ENCODE measurements at places on chromosomes 5 and 9.
A peak's percentile ranks its signal among the peaks of the same experiment; 100 is the strongest.

- DNase-seq: no peak
Measured at GRCh38 chr5:171226864-171227263, 82.2 kb upstream of the TLX3 start.

DNA sequence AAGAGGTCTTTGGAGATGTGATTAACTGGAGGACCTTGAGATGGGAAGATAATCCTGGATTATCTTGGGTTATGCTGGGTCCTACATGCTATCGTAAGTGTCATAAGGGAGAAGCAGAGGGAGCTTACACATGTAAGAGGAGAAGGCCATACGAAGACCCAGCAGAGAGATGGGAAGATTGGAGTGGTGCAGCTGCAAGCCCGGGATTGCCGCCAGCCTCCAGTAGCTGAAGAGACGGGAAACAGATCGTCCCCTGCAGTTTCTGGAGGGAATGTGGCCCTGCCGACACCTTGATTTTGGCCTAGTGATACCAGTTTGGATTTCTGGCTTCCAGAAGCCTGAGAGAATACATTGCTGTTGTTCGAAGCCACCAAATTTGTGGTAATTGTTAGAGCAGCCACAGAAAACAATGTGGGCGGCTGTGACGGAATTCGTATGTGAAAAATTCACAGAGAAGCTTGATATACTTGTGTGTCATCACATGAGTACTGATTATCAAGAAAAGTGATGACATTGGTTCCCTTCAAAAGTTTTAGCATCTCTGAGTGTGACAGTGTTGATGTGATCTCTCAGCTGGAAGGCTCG, 86.9 kb downstream of the CYFIP2 start:
- DNase-seq: no peak

DNA sequence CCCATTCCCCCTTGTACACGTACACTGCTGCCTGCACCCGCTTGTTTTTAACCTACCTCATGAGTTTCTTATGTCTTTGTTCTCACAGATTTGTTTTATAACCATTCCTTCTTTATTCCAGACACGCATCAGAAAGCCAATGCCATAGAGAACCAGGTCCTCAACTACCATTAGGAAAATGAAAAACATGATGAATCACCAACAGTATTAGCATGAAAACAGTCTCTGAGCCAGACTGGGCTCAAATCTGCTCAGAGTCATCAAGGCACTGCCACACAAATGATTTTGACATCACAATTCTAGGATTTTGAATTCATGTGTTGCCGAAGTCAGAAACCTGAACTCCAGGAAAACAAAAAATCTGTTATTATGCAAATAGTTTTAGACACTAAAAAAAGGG, 394.1 kb upstream of the GRIA1 start:
- no peak for DNase-seq

- no peak for DNase-seq
Measured at GRCh38 chr9:107737987-107738743, 248.6 kb upstream of the KLF4 start.

GRCh38 chr5:56310711-56311204, 77.6 kb upstream of the ANKRD55 start:
- no peak for DNase-seq

DNA sequence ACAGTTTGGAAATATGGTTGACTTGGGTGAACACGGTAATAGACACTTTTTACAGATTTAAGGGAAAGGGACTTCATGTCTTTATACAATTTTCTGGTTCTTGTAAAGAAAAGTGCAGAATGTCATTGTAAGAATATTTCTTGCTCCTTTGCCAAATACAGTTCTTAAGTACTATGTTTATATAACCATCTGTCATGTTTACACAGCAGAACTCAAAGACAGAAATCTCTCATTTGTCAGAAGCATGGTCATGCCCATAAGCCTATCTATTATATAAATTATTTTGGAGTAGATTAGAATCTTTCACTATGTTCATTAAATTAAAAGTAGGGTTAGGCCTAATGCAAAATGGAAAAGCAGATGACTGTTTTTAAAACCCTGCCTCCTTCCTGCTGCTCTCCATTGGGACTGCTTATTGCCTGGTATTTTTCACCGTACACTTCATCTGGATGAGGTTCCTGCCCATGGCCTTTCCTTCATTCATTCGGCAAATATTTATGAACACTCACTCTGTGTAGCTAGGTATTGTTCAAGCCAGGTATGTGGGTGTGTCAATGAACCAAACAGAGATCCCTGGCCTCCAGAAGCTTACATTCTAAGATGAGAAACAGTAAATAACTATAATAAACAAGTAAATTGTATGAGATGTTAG, 558.1 kb downstream of the NR2F1-AS1 start:
- DNase-seq: no peak

GRCh38 chr5:28190011-28190410, 1151.6 kb upstream of the CDH9 start:
- DNase-seq: no peak

GRCh38 chr9:33346564-33346963, 55.8 kb downstream of the AQP7 start:
- DNase-seq: no peak

DNA sequence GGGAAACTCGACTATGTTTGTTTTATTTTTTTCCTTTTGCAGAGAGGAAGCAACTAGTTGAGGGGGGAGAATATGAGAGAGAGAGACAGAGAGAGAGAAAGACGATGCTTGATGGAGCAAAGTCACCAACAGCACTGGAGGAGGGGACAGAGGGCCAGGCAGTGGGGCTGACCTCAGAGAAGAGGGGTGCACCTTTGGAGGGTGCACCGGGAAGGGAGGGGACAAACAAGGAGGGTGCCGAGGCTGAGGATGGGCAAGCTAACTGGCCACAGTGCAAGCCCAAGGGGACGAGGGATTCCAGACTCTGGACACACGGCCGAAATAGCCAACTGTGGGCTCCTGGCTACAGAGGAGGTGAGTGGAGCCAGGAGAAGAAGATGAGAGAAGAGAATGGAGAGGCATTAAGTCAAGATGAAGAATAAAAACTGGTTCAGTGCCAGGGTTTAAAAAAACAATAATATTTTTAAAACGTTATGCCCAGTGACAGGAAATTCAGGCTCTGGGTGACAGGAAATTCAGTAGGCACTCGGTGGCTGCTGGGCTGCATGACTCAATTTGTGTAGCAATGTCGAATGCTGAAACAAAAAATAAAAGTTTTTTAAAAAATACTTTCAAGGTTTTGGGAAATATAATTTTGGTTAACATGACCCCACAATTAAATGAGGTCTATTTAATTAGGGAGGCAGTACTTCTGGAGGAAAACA, 13.3 kb upstream of the GLRX start:
- DNase-seq: no peak

DNA sequence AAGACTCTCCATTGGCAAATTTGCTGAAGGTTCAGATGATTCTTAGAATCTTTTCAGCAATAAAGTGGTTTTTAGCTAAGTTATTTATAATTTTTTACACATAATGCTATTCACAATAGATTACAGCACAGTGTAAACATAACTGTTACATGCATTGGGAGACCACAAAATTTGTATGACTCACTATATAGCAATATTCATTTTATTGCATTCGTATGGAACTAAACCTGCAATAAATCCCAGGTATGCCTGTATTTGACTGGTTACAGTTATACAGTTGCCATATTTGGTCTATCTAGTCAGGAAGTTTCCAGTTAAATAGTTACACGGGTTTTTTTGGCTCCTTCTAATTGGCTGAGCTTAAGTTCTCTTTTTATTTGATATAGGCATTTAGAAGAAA, 220.8 kb downstream of the MRPS30 start:
- no peak for DNase-seq

DNA sequence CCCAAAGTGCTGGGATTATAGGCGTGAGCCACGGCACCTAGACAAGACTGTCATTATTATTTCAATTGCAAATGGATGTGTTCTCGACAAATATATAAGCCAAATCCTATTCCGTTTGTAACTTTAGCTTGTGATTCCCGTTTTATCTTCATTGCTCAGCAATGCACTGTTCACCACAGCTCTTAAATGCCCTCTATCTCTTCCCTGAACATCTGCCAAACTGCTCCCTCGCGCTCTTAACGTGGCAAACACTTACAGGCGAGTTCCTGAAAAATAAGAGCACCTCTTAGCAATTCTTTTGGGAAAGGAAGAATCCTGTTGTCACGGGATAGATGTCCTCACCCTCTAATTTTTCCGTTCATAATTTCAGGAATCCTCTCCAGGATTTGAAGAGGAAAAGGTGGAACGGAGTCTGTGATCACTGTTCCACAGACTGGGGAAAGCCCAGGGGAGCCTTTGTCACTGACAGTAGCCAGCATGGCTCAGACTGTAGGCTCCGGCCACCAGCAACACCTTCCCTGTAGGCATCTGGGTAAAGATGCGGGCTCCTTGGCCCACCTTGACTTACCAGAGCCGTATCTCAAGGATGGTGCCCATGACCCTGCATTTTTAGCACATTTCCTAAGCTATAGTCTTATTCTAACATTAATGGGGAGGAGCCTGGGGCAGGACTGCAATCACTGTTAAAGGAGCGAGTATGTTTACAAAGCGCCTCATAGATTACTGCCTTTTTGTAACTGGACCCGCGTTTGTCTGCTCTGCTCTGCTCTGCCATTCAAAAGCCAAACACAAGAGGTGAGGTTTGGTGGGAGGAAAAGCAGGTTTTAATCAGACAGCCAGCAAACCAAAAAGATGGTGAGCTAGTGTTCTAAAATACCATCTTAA, 20.2 kb upstream of the GNPDA1 start:
- DNase-seq: no peak

- no peak for DNase-seq
Measured at GRCh38 chr9:135163023-135163780, 75.7 kb downstream of the OLFM1 start.

- peak; percentile 52 for DNase-seq
Measured at GRCh38 chr9:99235926-99236634, 14.0 kb downstream of the SEC61B start.

- no peak for DNase-seq
Measured at GRCh38 chr9:87701931-87702421, 23.9 kb upstream of the CTSL start.

DNA sequence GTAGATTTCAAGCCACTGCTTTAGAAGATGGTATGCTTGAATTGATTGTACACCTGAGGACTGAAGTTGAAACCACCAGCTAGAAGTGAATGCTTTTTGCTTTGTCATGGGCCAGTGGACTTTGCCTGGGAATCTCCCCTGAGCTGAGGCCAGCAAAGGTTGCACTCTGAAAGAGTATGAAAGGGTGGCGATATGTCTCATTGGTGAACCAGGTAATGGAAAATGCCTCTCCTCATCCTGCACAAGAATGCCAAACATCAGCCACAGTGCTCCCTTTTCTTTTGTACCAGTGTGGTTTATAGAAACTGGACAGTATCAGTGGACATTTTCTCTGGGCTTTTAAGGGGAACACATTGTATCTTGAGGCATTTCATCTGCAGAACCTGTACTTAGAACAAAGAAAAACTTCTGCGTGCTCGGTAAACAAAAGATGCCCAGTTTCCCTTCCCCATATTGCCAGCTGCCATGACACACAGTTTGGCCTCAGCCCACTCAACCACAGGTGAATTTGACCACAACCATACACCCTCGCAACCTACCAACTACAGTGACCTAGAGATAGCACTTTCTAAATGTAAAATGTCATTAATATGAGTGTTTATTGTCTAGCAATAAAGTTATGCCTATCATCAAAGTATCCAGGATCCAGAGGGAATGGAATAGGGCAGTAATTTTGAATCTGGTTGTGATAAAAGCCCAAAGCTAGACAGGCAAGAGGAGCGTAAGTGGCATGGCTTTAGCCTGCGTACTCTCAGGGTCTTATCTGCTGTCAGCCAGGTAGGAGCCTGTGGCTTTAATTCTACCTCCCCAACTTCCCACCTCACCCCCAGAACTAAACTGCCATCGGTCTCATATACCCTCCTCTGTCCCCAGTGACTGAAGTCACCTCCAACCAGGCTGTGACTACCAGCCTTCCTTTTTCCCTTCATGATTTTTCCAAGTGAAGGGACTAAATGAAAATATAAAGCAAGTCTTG, 79.5 kb upstream of the LHFPL2 start:
- DNase-seq: peak; percentile 69

DNA sequence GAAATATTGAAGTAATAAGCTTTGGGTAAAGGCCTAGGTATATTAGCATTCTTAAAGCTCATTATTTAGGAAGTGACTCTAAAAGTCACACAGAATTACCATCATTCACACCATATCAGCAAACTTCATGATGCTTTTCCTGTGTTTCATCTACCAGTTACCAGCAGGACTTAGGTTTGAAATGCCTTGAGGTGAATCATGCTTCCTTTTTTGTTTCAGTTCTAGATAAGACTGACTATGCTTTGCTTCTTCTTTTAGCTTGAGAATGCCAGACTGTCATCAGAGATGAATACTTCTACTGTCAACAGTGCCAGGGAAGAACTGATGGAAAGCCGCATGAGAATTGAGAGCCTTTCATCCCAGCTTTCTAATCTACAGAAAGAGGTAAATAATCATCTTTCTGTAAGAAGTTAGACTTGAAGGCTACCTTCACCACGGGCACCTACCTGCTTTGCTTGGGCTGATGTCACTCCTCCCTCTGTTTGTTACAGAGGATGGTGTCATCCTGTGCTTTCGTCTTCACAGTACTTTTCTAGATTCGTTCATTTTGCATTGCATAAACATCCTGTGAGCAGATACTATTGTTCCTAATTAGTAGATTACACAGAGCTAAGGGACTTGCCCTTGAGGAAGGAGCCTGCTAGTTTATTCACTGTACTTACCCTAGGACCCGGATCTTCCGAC, 34.7 kb downstream of the LMNB1 start:
- peak; percentile 20 for DNase-seq

GRCh38 chr5:143311428-143311827, 92.1 kb downstream of the NR3C1 start:
- DNase-seq: no peak

DNA sequence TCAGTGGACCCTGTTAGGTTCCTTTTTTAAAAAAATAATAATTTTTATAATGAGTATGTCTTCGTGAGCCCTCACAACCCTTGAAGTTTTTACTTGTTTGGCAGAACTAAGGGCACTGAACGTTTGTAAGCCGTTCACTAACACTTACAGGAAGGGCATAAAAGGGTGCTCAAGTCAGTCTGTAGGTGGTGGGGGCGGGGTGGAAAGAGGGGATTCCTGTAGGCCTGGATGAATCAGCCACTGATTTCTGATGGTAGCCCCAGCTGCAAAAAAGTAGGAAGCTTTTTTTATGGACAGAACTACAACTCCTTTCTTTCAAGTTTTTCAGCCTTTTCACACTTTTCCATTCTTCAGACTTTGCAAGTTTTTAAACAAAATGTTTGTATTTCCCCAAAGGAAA, 35.8 kb downstream of the PIK3R1 start:
- DNase-seq: no peak

DNA sequence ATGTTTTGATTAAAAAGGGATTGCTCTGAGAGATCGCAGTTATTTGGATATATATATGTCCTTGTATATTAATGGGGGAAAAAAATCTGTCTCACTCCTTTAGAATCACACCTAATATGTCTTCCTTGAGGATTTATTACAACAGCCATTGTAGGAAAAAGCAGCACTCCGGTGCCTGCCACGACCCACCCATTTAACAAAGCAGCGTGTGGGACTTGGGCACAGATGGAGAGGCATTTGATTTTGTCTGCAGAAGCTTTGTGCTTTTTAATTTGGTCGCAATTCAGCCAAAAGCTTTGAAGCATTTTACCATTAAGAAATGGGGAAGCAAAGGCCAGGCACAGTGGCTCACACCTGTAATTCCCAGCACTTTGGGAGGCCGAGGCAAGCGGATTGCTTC, 159.2 kb downstream of the SMARCA2 start:
- no peak for DNase-seq
